ENCODE measurements at places on chromosomes 4 and X. TPM values are rescaled to one million over a fixed set of nuclear protein-coding genes. Genes with fewer than 3 reads are reported as not detected.

DNA sequence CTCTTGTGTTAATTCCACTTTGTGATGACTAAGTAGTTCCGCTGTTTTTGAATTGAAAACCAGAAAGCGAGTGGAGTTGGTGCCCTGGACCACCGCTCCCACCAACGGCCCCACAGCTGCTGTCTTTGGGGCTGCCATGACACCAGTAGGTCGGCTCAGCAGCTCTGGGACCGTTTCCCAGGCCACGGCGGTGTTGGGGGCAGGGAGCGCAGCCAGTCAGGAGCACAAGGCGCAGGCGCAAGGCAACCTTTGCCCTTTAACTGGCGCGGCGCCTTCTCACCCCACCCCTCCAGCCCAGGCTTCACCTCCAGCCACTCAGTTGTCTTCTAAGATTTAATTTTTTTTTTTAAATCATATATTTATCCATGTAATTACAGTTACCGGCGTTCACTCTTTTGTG lies at the start of gene GK2:
Gene GK2 (minus strand): TSS at position 166 of the 400 bp plus-strand sequence. CDS start 28 bp downstream, at position 138.
- no peak for DNase-seq

ABCB7 gene
- 26.3 TPM for total RNA-seq

HOPX gene
- 27.1 TPM for total RNA-seq

- no peak for DNase-seq
Measured at GRCh38 chr4:152577708-152578396, 42.0 kb upstream of the FBXW7 start.

DNA sequence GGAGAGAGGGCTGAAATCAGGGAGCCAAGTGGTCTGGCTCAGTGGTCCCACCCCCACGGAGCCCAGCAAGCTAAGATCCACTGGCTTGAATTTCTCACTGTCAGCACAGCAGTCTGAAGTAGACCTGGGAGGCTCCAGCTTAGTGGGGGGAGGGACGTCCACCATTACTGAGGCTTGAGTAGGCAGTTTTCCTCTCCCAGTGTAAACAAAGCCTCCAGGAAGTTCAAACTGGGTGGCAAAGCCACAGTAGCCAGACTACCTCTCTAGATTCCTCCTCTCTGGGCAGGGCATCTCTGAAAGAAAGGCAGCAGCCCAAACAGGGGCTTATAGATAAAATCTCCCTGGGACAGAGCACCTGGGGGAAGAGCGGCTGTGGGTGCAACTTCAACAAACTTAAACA lies 88.1 kb downstream of the NPFFR2 start:
- DNase-seq = no peak

PNMA6F gene
- not detected for total RNA-seq

DNA sequence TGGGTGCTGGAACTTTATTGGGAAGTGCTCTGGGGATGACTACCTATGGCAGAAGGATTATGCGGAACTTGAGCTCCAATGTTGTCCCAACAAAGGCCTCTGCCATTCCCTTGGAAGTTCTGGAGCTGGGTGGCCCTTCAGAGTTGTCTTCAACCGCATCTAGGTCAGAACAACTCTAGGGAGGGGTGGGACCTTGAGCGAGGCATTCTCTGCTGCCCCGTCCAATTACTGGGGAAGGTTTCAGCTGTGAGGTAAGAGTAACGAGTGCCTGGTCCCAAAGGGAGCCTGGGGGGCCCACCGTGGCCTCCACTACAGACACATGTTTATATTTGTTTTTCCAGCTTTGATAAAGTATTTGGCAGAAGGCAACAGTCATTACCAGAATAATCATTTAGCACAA lies 79.4 kb downstream of the MAOA start:
- DNase-seq = no peak

DNA sequence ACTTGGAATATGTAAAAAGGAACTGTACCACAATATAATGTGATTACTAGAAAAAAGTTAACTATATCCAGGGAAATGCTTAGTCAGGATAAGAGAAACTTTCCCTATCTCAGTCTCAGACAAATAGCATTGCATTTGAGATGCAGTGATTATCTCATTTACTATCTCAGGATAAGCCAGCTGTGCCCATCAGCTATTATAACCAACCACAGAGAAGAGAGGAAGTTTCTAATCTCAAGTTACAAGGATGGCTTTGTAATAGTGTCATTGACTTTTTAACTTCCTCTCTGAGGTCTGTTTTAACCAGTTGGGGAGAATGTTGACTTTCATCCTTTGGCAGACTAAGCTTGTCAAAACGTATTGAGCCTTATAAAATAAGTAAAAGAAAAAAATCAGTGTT lies 56.5 kb downstream of the SNX25 start:
- DNase-seq = no peak

EFHC2 gene
- 0.59 TPM for total RNA-seq

DNA sequence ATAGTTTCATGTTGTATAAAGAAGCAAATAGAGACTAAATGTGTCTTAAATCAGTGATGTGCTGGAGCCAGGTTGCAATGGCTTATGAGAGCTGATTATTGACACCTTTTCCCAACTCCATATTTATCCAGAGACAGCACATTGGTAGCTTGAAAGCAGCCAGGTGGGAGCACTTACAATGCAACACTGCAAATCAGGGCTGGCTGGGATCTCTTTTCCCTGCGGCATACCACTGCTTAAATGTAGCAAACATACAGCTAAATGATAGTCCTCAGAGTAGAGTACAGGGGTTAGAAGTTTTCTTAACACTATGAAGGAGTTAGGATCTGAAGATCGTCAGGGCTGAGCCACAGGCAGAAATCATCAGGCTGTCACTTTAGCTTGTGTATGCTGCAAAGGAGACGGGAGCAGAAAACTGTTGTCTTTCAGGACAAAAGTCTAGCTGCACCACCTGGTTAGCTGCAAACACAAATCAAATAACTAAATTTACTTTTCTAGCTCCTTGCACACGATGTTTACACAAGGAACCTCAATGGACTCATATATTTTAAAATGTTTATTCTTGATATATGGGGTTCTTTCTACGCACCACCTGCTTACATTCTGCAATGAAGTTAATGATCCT lies 527.3 kb downstream of the TLL1 start:
- no peak for DNase-seq

CXorf51B gene
- total RNA-seq = not detected

DNA sequence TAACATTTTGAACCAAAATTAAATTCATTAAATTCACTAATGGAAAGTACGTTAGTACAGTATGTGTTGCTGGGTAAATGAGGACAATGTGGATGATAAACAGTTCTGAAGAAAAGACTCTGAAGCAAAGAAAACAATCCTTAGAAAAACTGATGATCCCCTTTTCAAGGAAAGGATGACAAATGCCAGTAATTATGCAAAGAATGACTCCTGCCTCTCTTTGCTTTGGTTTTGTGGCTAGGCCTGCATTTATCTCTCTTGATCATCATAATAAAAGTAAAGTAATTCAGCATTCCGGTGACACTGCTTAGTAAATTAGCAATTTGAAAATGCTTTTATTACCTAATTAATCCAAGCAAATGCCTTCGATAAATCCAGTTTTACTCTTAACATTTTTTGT lies 652.2 kb upstream of the DIPK2B start:
- DNase-seq = no peak

- no peak for DNase-seq
Measured at GRCh38 chr4:3196670-3197359, 52.1 kb upstream of the MSANTD1 start.

- no peak for DNase-seq
Measured at GRCh38 chr4:35604252-35604651, 640.1 kb downstream of the ARAP2 start.

IL13RA2 gene
- total RNA-seq = not detected

- no peak for DNase-seq
Measured at GRCh38 chrX:51697397-51697796, 12.9 kb upstream of the CENPVL1 start.

PGAM4 gene
- total RNA-seq = not detected

All from uterus (tissue), 4 donors.